ENCODE measurements at places on chromosomes 7 and 10.
A peak's percentile ranks its signal among the peaks of the same experiment; 100 is the strongest.

DNA sequence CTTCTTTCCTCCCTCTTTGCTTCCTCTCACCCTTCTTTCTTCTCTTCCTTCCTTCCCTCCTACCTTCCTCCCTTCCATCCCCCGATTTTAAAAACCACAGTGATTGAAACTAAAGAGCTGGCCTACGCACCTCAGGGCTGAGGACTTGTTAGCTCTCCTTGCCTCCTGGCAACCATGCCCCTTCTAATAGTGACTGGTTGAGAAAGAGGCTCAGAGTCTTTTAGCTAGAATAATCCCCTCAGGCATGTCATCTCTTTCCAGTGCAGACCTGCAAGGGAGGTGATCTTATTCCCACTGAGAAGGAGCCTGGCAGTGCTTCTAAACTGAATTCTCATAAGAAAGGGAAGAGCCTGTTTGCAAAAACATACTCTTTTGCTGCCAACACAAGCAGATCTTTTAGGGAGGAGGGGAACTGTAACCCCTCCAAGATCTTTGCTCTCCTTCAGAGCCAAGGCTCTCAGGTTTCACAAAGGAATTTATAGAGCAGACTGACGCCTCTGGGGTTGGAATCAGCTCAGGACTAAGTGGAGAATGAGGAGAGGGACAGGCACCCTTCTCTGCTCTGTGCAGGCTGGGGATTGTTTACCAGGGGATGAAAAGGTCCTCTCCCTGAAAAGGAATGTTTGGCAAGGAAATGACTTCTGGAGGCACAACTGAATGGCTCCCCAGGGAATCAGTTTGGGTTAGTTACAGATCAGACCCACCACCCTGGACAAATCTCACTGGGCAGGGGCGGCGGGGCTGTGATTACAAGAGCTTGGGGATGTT, 9.4 kb upstream of the ANKRD1 start:
- no peak for DNase-seq

- no peak for DNase-seq
These were observed 1.1 kb downstream of the A1CF start for GRCh38 chr10:50884302-50884701.

DNA sequence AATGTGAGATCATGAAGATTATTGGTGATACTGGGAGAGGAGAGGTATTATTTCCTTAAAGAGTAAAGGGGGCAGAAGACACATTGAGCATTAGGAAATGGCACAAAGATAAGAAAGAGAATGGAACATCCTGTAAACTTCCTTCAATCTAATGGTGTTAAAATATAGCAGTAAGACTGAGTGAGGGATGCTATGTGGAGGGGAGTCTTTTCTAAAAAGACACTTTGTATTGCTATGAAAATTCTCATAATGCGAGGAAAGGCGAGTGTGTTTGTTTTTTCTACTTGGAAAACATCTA, 405.2 kb downstream of the ARL4A start:
- DNase-seq: no peak

DNA sequence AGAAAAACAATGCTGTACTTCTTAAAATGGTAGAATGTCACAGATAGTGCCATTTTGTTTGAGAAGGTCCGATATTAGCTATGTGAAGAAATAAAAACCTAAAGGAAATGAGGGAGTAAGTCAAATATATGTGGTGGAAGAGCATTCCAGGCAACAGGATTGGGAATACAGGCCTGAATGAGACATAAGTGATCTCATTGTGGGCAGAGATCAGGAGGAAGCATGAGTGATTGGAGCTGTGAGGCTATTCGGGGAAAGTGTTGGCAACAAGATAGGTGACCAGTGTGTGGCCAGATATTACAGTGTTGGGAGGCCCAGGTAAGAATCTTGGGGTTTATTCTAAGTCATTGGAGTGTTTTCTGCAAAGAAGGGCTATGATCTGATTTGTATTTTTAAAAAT, 41.3 kb upstream of the AGMO start:
- no peak for DNase-seq

DNA sequence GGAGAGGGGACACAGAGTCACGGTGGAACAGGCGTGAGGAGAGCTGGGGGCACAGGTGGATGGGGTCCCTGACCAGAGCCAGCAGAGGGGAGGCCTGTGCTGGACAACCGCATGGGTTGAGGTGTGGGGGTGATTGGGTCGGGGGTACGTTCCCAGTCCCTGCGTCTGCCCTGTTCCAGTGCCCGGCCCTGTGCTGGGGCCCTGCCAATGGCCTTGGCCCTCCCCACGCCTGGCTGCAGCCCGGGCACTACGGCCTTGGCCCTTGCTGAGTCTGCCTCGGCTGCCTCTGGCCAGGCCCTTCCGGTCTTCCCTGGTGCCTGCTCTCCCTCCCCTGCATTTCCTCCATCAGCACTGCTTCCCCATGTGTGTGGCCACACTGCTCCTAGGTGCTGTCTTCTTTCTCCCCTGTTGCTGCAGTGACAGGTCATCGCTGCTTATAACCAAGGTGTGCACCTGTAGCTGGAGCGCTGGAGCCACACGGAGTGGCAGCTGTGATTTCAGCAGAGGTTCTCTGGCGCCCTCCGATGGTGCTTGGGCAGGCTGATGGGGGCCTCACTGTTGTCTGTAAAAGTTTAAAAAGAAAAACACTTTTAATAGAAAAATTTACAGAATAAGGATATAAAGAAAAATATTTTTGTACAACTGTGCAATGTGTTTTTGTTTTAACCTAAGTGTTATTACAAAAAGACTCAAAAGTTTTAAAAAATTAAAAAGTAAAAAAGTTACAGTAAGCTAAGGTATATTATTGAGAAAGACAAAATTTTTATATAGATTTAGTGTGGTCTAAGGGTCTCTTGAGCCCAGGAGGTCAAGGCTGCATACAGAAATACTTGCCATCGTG, 45.2 kb upstream of the BHLHA15 start:
- no peak for DNase-seq

DNA sequence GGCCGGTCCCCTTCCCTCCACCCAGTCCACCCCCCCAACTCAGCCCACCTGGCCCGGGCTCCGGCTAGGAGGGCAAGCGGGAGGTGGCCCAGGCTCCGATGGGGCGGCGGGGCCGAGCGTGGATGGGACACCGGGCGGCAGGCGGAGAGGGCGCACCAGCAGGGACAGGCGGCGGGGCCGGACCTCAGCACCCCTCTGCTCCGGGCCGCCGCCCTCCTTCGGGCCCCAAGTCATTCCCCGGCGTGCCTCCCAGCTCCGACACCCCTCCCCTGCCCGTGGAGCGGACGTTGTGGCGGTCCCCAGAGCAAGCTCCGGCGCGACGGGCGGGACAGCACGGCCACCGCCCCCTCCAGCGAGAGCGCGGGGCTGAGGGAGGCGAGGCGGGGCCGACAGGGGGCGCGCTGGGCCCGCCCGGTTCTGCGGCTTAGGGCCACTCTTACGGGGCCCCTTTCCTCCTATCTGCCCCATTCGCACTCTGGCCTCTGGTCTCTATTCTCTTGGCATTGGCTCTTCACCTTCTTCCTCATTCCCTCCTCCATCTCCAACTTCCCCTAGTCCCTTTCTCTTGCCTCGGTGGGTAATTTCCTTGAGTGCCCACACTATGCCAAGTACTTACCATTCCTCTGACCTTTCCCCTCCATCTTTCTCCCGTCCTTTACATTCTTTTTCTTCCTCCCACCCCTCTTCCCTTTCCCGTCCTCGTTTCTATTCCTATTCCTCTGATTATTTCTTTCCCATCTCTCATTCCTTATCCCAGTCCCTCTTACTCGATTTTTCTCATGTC, 701 bp upstream of the GBX1 start:
- DNase-seq: no peak

- DNase-seq: no peak
These were observed 520 bp downstream of the MOSPD3 start for GRCh38 chr7:100612730-100613390.

DNA sequence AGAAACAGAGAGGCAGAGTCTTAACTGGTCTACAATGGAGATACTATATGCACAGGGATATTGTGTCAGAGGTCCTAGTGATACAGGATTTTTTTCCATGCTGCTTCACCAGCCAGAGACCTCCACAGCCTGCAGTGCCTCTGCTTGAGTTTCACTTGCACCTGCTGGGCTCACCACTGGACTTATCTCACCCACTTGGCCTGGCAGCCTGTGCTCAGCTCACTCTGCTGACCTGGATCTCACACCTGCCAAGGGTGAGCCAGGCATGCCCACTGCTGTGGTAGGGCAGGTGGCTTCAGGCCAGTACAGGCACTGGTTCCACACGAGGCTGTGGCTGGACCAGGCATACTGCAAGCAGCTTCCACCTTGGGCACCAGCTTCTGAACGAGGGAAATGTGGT, 36.6 kb downstream of the PNLIPRP3 start:
- DNase-seq: no peak

GRCh38 chr7:45582136-45582749, 8.1 kb downstream of the ADCY1 start:
- DNase-seq: no peak

- no peak for DNase-seq
These were observed at the start of gene INSYN2A for GRCh38 chr10:127196282-127197153. Gene INSYN2A (minus strand): TSS chr10:127196591. CDS start chr10:127176395, 20,196 bp downstream.

DNA sequence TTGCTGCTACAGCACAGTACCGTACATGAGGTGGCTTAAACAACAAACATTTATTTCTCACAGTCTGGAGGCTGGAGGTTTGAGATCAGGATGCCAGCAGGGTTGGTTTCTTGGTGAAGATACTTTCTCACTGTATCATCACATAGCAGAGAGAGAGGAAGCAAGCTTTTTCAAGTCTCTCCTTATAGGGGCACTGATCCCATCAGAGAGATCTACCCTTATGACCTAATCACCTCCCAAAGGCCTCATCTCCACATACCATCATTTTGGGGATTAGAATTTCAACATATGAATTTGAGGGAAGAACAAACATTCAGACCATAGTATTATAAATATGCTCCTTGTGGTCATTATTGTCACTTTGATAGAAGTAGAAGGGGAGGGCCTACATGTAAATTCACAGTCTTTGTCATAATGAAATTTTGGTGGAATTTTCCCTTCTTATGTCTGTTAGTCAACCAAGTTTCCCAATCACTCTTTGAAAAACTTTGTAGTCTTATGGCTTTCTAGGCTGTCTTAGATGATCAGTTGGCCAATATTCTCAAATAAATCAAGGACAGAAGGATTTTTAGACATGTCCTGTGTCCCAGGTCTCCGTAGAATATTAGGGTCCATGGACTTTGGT, 606.2 kb downstream of the LRMDA start:
- DNase-seq: no peak

DNA sequence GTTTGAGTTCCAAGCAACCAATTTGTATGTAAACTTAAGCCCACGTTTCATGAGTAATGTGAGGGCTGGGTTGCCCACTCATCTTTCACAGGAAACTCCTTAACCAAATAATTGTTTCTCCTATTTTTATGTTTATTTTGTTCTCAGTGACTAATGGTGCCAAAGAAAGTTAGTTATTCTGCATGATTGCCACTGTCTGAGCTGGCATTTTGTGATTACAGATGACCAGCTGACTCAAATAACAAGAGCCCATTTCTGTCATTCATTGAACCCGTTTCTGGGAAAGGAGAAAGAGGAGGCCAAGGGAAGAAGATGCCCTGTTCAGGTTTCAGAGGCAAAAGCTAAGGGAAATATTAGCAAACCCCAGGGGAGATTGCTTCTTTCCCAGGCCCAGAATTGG, 186.9 kb upstream of the MYO3A start:
- no peak for DNase-seq

- DNase-seq: peak; percentile 37
These were observed 25.3 kb downstream of the EPHB4 start for GRCh38 chr7:100801833-100802568.

DNA sequence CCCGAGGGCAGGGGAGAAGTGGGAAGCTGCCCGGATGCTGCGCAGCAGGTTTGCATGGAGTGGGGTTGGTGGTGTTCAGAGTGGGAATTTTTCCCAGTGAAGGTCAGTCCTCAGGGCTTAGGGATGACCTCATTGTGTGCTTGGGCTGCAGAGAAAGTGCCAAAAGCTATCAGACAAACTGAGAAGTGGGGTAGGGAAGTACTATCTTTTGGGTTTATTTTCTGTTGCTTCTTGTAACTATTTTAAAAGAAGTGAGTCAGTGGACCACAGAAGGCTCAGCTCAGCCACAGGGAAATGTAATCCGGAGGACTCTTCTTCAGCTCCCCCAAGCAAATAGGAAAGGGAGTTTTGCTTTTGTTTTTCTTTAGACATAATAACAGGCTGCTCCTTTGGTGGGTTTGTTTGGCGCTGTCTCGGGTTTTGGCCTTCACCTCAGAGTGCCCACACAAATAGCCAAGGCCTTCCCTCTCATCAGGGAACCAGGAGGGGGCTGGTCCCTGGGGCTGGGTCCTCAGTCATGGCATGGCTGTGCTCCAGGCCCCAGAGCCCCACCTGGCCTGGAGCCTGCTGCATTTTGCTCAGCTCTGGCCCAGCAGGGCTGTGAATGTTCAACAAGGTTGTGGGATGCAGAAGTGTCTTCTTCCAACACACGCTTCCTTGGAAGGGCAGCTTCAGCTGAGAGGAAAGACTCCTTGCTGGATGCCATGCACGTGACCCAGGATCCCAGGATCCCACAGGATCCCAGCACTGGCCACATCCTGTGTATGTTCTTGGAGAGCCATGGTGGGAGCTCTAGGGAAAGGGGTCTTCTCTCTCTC, 5.4 kb upstream of the FAM170B start:
- no peak for DNase-seq

GRCh38 chr10:24908793-24909423, 43.5 kb downstream of the PRTFDC1 start:
- no peak for DNase-seq

- no peak for DNase-seq
These were observed 3.4 kb upstream of the PNPLA8 start for GRCh38 chr7:108529341-108529740.

DNA sequence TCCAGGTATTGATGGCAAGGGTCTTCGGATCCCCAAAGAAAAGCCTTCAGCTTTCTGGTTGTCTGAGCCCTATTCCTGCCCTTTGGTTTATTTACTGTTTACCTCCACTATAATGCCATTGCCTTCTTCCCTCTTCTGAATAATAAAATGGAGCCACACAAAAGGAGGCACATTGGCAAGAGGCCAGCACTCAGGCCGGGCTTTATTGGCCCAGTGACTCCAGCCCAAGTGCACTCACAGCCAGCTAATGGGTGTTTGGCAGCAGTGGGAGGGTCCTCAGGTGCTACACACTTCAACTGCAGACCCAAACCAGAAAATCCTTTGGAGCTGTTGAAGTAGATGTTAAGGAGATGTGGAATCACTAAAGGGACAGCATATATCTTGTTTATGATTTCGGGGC, 336.0 kb downstream of the PLXNA4 start:
- no peak for DNase-seq

DNA sequence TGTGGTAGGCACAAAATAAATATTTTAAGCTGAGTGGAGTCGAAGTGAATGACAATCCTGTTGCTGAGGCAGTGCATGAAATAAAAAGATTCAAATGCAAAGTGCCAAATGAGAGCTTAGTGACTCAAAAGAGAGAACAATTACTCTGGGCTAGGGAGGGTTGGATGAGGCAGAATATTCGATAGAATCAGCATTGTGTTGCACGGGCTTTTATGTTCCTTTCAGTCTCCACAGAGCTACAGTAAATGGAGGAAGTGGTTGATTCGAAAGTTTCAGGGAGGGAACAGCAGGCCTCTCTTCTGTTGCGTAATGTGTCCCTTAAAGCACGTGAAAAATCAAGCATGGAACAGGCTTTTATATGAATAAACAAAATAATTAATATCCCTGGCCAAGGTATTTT, 599.3 kb upstream of the CELF2 start:
- no peak for DNase-seq

GRCh38 chr10:7243873-7244272, 167.0 kb downstream of the SFMBT2 start:
- no peak for DNase-seq
